ENCODE measurements at places on chromosomes 16 and 17.

DNA sequence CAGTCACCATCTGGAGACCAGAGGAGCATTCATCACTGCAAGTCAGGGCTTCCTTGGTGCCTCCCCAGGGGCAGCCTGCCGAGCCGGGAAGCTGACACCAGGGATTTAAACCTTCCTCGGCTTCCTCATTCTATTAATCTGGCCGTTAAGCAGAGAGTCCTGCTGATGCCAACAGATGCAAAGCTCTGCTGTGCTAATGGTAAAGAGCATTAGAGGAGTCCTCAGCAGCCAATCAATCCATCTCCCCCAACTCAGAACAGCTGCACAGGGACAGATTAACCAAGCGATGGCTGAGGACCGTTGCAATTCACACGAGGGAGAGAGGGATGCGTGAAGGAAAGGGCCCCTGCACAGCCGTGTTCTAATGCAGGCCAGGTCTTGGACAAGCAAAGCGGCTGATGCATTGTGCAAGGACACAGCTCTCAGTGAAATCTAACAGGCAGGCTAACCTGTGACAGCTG is 116.6 kb downstream of the XYLT1 start:
- DNase-seq = no peak

DNA sequence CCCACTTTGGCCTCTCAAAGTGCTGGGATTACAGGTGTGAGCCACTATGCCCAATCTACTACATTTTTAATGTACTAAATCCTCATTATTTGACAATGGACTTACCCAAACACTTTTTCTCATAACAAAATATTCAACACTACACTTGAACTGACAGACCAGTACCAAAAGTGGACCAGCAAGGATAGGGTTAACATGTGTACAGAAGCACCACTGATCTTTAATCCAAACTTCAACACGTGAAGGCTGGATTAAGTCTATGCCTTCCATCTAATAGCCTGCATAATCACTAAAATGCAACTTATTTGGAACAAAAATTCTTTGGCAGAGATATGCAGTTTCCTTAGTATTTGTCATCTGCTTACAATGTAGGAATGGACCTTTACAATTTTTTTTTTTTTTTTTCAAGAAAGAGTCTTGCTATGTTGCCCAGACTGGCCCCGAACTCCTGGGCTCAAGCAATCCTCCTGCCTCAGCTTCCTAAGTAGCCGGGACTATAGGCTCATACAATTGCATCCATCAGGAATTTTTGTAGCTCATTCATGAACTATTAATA is 60.0 kb upstream of the BCAR1 start:
- no peak for DNase-seq

- no peak for DNase-seq
Measured at GRCh38 chr16:23863511-23864422, 28.0 kb downstream of the PRKCB start.

GRCh38 chr17:1055751-1056645 is 59.1 kb downstream of the TIMM22 start:
- DNase-seq = peak; percentile 54

DNA sequence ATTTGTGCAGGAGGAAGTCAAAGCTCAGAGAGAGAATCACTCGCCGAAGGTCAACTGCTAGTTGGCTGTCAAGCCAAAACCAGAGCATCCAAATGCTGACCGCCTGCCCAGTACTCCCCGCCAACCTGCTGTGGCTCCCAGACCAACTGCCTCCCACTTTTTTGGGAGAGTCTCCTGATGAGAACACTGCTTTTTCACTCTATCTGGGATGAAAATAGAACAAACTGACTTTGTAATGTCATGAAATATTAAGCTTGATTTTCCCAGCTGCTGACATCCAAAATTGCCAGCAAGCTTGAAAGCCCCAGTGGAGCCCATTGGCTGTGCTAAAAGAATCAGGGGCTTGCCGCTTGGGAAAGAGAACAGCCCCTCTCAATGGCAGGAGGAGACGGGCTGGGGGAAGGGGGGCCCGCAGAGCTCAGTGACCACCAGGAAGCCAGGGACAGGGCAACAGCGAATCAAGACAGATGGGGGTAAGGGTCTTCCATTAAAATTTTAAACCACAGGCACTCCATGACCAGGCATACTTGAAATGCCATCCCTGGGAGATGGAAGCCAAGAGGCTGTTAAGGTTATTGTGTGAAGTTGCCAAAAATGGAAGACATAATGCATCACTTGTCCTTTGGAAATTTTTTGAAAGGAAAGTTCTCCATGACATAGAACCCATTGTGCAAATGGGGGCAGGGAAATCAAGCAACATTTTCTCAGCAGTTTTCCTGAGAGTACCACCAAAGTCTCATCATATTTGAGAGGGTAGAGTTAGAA is 125.7 kb upstream of the CDH5 start:
- no peak for DNase-seq

- DNase-seq = no peak
Measured at GRCh38 chr17:71287071-71287823, 833.6 kb upstream of the SOX9 start.

- DNase-seq = no peak
Measured at GRCh38 chr17:58756246-58757161, 850 bp downstream of the PPM1E start.

DNA sequence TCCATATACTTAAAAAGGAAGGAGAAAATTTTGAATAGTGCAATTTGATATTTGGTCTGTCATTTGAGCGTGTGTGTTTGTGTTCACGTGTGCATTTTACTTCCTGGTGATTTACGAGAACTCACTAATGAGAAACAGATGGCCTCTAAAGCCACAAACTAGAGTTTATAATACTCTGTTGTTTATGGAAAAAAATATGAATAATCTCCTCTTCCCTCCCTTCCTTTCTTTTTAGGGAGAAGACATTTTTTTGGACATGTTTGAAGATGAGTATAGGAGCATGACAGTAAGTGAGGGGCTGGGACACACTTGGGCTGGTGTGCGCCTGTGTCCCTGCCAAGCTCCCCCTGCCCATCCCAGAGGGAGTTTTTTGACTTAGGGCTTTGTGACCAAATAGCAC is 102.7 kb downstream of the CLEC16A start:
- DNase-seq = no peak

DNA sequence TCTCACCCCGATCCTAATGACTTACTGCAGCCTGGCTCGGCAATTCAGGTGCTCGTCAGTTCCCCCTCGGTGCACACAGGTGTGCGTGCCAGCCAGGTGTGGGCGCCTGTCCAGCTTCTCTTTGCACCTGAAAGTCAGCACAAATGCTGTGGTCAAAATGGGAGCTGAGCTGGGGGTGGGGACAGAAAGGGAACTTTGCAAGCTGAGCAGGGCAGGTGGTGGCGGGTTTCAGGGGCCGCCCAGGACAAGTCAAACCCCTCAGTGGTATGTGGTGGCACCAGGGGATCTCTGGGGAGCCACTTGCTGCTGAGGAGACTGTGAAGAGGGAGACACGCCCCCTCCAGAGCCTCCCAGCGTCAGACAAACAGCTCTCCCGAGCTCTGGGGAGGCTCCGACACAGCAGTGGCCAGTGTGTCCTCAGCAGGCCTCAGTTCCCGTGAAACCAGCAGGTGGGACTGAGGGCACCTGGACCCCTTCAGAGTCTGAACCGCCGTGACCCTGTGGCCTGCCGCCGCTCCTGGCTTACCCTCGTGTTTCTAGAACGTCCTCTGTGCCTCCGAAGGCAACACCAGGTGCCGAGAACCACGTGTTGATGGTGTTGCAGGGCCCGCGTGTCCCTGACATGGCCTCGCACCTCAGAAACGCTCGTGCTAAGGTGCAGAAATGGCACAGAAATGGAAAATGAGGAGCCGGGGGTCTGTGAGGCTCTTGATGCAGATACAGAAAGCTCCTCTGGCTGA is 233.5 kb upstream of the TNRC6C start:
- DNase-seq = no peak

GRCh38 chr16:10876315-10876714 is 687 bp upstream of the CIITA start:
- no peak for DNase-seq

DNA sequence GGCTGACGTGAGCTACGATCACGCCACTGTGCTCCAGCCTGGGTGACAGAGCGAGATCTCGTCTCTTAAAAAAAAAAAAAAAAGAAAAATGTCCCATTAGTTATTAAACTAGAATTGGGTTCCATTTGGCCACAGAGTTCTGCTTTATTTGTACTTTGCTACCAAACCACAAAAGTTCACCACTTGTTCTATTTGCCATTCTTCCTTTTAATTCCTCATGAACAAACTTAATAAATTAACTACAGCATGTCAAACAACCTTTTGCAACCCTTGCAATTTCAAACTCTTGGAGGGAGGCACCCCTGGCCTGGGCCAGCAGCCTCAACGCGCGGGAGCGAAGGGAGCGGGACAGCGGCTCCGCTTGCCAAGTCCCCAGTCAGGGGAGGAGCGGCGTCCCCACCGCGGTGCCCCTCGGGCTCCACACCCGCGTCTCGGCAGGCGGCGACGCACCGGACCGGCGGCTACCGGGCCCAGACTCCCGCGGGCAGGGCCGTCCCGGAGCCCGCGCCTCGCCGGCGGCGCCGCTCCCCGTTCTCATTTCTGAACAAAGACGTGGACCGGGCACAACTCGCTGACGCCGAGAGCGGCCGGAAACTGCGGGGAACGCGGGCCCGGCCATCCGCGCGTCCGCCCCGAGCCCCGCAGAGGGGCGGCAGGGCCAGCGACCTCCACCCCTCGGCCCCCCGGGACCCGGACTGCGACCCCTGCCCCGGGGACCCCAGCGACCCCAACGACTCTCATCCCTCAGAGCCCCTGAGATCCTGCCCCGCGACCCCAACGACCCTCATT is 775 bp downstream of the CYTH1 start:
- DNase-seq = peak; percentile 34

GRCh38 chr17:42348104-42348503 is 40.1 kb downstream of the STAT3 start:
- no peak for DNase-seq

DNA sequence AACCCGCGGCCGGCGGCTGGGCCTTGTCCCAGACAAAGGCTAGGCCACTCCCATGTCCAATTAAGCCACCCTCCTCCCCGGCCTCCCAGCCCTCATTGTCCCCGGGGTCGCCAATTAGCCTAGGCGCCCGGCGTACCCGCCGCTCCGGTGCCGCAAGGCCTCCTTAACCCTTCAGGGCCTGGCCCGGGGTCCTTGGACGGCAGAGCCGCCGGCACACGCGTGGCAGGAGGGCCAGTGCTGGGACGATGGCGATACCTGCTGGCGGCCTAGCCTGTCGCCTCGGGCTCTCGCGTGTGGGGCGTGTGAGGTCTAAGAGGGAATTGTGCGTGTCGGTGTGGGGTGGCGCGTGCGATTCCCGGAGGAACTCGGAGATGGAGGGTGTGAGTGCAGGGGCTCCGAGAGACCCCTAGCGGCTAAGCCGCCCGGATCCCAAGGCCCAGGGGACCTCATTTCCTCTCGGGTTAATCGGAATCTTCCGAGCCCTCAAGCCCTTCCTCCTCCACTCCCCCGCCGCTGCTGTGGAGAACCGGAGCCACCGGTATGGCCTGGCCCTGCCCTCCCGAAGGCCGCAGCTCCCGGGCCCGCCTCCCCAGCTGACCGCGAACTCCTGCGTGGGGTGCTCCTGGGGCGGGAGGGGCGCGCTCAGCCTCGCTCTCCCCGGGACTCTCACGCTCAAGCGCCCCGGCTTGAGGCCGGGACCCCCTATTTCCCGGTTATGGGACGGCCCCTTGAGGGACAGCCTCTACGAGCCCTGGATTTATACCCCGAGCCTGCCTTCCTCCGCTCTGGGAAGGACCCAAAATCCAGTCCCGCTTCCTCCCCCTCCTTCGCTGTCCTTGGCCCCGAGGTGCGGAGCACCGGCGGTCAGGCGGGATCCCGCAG is 11.9 kb downstream of the TBX2 start:
- peak; percentile 58 for DNase-seq

GRCh38 chr16:79163691-79164387 is 436.7 kb downstream of the MAF start:
- DNase-seq = no peak

- peak; percentile 45 for DNase-seq
Measured at GRCh38 chr17:66625311-66625767, 209.6 kb upstream of the CACNG5 start.

- peak; percentile 86 for DNase-seq
Measured at GRCh38 chr17:50787106-50787505, 19.8 kb upstream of the ANKRD40CL start.

GRCh38 chr17:75010683-75011400 is 1.6 kb upstream of the MRPL58 start:
- DNase-seq = peak; percentile 58

GRCh38 chr16:17776888-17777287 is 306.1 kb upstream of the XYLT1 start:
- DNase-seq = no peak

DNA sequence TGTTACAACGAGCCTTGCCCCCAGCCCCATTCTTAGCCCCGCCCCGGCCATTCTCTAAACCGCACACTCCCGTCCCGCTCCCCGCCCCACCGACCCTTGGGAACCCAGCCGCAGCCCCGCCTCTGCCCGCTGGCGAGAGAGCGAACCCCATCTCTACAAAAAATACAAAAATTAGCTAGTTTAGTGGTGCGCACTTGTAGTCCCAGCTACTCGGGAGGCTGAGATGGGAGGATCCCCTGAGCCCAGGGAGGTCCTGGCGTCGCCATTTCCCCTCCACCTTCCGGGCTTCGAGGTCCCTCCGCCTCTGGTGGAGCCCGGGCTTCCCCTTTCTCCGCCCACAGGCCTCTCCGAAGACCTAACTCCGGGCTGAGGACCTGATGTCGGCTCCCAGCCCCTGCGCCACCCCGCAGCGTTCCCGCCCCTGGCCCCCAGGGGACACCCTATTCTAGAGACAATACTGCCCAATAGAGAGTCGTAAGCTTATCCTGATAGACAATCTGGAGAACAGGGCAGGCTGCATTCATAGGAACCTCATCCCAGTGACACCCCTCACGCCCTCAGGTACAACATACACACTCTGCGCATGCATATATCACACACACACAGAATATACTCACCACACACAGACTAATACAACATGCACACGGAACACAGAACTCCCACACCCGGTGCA is 480 bp upstream of the PROCA1 start:
- DNase-seq = no peak

DNA sequence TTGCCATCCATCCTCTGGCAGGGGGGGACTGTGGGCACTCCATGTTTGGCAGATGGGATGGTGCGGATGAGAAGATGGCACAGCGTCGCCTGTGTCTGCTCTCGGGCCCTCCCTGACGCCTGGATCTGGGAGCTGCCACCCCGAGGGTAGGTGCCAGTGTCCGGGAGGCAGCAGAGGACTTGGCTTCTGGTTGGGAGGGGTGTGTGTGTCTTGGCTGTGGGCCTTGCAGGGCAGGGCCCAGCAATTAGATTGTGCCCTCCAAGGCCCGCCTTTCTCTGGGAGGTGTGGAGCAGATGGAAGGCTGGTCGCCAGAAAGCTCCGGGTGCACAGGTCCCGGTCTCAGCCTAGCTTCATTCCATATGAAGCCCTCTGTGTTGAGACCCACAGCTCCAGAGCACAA is 1.4 kb downstream of the RAP1GAP2 start:
- DNase-seq = no peak

- peak; percentile 95 for DNase-seq
Measured at GRCh38 chr17:40349895-40350688, 14.4 kb downstream of the GJD3 start.

DNA sequence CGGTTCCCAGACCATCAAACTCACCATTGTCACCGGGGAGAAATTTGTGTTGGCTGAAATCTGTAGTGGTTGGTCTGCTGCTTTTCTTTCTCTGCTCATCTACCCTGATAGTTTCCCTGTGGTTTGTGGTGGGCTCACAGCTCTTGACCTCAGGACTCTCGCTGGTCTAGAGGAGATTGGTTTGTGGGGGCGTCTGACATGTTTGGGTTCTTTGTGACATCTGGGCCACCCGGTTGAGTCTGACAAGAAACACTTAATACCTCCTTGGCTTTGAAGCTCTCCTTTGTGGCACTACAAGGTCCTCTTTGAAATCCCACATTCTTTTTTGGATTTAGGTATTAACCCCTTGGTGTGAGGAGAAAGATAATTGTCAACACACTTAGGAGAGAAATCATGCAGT is 662.0 kb downstream of the WWOX start:
- no peak for DNase-seq

GRCh38 chr16:11316331-11317015 is 28.8 kb upstream of the RMI2 start:
- DNase-seq = no peak
